ENCODE measurements at places on chromosomes 12 and 14.

- DNase-seq, result no peak
Measured at GRCh38 chr12:127898616-127899015, 368.4 kb upstream of the TMEM132C start.

GRCh38 chr14:53793790-53794505 is 162.7 kb downstream of the BMP4 start:
- no peak for DNase-seq

DNA sequence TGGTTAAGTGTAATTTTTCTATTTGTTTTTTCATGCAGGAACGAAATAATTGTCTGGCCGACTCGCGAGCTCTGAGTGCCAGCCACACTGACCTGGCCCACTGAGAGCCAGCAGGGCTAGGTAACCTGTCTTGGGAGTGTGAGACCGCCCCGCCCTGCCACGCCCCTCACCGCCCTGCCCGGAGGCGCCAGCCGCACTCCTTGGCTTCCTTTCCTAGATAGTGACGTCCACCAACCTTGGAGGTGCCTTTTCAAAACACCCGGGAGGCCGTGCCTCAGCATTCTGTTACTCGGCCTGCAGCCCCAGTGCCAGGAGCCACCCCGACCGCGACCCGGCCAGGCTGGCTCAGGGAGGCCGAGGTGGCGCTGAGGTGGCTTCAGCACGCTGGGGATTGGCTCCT is 21.7 kb downstream of the XRCC3 start:
- no peak for DNase-seq

GRCh38 chr14:45249856-45250575 is 3.0 kb downstream of the MIS18BP1 start:
- DNase-seq, result no peak

Measured in esophagus muscularis mucosa (tissue), 4 donors.